ENCODE measurements at places on chromosomes 4 and X. TPM values are rescaled to one million over a fixed set of nuclear protein-coding genes. Genes with fewer than 3 reads are reported as not detected.

Gene FREM3
- not detected for total RNA-seq

Gene DNAAF6
- total RNA-seq, result not detected

Gene TLR10
- 0.42 TPM for total RNA-seq

Gene SMIM10
- 4.5 TPM for total RNA-seq

Gene ARHGAP4
- 43.0 TPM for total RNA-seq
